ENCODE measurements at places on chromosomes 6 and 20.

GRCh38 chr6:35203680-35204079 is 10.1 kb upstream of the SCUBE3 start:
- no peak for DNase-seq

DNA sequence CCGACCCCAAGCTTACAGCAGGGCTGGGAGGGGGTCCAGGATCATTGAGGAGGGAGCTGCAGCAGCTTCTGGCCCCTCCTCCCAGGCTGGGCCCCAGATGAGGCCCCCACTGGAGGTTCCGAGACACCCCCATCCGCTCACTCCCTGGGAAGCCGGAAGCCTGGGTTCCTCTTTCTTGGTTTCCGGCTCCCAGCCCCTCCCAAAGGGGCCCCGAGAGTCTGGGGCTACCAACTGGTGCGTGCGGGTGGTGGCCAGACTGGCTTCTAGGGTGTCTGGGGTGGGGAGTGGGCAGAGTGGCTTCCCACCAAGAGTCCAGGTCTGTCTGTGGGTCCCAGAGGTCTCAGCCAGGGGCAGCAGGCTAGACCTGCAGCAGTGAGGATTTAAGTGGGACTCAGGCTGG is 2.2 kb downstream of the RGS19 start:
- DNase-seq: peak; percentile 77

- no peak for DNase-seq
Observed at GRCh38 chr20:53743607-53744260, 150.1 kb upstream of the ZNF217 start.

- no peak for DNase-seq
Observed at GRCh38 chr6:140718021-140718420, 1343.6 kb upstream of the CITED2 start.

DNA sequence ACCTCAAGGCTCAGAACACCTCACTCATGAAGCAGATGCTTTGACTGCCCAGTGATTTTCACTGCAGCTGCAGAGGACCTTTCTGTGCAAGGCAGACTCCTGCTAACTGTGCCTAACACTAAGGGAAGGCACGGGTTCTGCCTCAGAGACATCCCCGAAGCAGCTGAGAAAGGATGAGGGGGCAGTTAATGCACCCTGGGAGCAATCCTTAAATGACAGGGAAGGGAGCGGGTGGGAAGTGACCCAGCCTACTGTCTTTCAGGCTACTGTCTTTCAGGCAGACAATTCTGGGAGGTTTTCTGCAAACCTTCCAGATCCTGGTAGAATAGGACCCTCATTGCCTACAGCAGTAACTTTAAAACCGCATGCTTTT is 55.3 kb downstream of the NDUFAF5 start:
- DNase-seq: no peak

DNA sequence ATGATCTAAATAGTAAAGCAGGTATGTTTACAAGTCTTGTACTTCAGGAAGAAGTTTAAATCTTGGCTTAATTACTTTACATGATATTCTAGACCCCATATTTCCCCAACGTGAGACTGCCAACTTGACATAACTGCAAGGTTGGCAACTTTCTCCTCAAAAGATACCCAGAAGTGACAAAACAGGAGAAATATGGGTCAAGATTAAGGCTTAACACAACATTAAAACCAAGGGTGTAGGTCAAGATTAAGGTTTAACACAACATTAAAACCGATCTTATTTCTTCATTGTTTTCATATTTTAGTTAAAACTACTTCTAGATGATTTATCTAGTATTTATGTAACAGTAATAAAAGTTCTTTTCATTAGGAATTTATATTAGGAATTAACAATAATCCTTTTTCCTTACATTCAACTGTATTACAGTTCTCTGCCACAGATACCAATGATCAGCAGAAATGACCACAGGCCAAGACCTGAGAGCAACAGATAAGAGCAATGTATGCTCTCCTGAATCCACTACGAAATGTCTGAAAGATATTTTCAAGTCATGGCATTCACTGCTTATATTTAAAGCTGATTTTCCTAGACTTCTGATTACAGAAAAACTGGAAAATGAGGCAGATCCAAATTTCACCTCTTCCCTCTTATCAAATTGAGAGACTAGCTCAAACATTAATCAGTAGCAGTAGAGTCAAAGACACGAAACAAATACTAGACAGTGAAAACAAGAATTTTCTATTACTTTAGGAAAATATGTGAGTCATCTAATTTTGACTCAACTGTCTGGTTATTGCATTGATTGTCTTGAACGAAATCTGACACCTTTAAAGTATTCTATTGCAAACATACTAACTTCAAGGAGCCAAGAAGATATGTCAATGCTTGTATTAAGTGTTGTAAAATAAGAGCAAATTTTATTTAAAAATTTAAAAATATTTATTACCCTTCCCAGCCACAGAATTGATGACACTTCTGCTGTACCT is 72.3 kb downstream of the RNGTT start:
- DNase-seq: no peak

GRCh38 chr6:142613981-142614380 is 312.2 kb downstream of the ADGRG6 start:
- DNase-seq: no peak

DNA sequence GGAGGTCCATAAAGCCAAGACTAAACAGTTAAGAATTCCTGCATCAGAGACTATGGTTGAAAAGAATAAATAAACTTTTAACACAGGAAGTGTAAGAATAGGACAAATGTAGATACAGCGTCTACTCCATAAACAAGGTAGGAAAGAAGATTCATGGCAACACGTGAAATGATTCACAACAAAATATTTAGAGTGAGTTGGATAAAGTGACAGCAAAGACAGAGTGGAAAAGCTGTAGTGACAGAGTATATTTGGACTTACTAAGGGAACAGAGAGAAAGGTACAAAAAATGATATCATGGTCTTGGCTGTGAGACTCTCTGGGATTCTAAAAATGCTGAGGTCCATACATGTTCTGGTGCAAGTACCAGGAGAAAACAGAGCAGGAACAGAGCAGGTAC is 21.9 kb upstream of the KIAA0408 start:
- no peak for DNase-seq

DNA sequence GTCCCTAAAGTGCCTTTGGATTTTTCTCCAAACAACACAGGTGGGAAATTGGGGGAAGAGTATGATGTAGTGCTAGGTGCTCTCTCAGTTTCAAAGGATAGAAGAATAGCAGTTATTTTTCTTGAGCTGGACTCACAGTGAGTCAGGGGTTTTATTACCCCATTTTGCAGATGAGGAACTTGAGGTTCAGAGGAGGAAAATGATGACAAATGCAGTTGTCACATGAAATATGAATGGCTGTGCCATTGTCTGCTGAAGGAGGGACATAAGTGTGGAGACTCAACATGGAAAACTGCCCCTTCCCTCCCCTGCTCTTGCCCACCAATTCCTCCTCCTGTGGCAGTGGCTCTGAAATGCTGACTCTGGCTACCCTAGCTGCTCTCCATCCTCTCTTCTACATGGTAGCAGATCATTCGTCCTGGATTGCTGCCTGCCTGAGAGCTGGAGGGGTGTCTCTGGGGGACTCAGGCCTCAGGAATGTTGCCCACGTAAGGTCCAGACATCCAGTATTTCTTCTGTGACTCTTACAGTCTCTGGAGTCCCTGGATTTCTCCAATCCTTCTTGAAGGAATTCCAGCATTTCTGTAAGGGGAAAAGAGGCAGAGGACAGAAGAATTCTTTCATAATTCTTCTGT is 37.6 kb upstream of the EPB41L1 start:
- DNase-seq: no peak

- no peak for DNase-seq
Observed at GRCh38 chr6:16754876-16755275, 6.4 kb downstream of the ATXN1 start.

DNA sequence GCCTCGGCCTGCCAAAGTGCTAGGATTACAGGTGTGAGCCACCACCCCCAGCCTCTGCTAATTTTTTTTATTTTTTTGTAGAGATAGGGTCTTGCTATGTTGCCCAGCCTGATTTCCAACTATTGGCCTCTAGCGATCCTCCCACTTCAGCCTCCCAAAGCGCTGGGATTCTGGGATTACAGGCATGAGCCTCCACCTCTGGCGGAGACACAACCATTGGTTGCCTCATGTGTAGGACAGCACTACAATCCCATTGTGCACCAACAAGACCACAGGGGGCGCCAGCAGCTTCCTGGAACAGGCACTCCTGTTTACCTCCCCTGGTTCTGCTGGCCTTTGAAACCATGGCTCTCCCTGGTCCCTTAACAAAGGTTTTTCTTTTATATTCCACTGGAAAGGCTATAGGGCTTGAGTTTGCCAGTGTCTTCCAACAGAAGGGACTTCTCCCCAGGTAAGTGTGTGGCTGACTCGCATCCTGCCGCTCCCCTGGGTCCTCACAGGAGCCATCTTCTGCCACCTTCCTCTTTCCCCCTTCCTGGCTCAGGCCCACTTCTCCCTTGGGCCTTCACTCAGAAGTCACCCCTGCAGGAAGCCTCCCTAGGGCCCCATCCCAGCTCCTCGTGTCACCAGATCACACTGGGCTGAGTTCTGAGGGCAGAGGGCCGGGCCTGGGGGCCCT is 39.2 kb upstream of the TLDC2 start:
- DNase-seq: peak; percentile 73

- DNase-seq: peak; percentile 41
Observed at GRCh38 chr6:143513410-143513809, 1.9 kb upstream of the FUCA2 start.

DNA sequence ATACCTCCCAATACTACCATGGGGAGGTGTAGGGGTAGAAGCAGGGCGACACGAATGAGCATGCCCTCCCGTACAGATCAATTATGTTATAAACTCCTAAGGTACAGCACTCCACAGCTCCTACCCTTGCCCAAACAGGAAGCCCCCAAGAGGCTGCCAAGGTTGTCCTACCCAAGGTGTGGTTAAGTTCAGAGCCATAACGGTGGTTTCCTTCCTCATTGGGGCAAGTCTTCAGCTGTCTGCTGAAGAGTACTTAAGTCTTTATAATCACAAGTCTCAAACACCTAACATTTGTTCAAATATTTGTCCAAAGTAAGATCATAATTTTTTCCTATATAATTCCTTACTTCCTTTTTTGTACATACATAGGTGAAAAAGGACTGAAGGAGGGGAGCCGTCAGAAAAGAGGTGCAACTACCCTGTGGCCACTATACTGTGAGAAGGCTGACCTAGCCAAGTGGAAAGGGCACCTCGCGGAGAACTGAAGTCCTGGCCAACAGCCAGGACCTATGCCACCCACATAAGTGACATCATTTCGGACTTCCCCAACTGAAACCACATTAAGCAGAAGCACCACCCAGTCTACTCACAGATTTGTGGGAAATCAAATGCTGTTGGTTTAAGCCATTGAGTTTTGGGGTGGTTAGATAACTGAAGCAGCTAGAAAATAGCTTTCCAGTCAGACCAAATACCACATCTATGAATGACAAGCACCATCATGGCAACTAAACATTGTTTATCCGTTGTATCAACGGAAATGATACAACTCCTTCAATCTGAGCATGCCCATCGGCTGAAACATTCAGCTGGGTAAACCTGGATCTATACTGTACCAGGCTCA is 2.9 kb upstream of the RAB22A start:
- DNase-seq: peak; percentile 90

- DNase-seq: no peak
Observed at GRCh38 chr6:135222623-135223022, 41.5 kb downstream of the MYB start.

- no peak for DNase-seq
Observed at GRCh38 chr20:51174536-51174935, 151.6 kb upstream of the KCNG1 start.

GRCh38 chr6:122454673-122455072 is 16.9 kb downstream of the SERINC1 start:
- no peak for DNase-seq

GRCh38 chr6:50959081-50959641 is 140.5 kb downstream of the TFAP2B start:
- DNase-seq: no peak

- no peak for DNase-seq
Observed at GRCh38 chr6:166589786-166590574, 3.5 kb upstream of the RAMACL start.

- DNase-seq: no peak
Observed at GRCh38 chr6:2734488-2735166, 16.1 kb downstream of the MYLK4 start.

GRCh38 chr20:24634855-24635254 is 165.4 kb downstream of the SYNDIG1 start:
- no peak for DNase-seq

- DNase-seq: no peak
Observed at GRCh38 chr6:163423696-163424095, 9.2 kb downstream of the QKI start.

GRCh38 chr6:2589171-2589661 is 161.5 kb downstream of the MYLK4 start:
- DNase-seq: no peak

DNA sequence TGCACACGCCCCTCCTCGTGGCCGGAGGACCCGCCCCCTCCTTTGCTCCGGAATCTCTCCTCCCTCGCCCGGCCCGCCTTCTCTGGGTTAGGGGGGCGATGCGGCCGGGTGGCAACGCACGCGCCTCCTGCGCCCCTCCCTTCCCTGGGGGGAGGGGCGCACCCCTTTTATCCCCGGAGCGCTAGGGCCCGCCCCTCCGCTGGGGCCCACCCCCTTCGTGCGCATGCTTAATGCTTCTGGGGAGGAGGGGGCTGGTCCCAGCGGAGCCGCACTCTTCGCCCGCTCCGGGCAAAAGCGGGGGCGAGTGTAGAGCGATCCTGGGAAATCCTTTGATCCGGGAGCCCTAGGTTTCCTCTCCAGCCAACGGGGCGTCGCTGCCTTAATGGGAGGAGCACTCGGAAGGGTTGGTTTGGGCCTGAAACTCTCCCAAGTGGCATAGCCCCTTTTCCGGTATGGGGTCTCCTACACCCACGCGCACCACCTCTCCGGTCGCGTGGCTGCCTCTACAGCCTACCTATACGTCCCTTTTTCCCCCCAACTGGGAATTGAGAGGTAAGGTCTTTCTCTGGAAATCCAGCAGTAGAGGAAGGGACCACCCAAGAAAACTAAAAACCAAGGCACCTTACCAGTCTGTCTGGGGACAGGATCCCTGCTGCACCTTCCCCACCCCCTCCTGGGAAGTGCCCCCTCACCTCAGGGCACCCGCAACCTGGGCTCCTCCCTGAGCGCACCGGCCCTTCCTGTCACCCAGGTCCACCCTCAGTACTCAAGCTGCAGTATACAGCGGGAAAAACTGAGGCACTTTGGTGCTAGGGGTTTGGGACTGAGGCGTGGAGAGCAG is 2.1 kb downstream of the SOX12 start:
- DNase-seq: peak; percentile 75

DNA sequence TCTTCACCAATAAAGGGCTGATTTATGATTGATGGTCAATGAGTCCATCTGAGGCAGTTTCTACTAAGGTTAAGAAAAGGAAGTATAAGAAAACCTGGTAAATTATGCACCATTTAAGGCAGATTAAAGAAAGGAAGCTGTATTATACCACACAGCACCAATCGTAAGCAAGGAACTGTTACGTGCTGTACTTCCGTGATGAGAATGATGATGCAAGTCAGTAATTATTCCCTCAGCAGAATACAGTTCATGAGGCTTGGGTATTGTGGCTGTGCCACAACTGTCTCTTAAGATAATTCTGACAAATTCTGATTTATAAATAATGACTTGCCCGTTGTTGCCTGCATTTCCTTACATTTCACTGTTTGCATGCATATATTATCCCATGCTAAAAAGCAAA is 699.0 kb downstream of the HDGFL1 start:
- no peak for DNase-seq

All from activated CD4-positive, alpha-beta T cell treated with anti-CD3 and anti-CD28 coated beads, Interleukin-10, Interleukin-2, amounts not matched to agents 100 ng/mL and 50 ng/mL, durations not matched to agents 16 hours and 8 hours (primary cell).